GM06990 (cell line): ENCODE measurements at places on chromosomes 7 and 10.
A peak's percentile ranks its signal among the peaks of the same experiment; 100 is the strongest.

DNA sequence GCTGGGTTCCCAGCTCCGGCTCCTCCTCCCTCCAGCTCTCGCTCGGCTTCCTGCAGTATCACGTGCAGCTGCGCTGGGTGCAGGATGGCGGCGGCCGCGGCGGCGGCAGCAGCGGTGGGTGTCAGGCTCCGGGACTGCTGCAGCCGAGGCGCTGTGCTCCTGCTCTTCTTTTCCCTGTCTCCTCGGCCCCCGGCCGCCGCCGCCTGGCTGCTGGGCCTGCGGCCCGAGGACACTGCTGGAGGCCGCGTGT is at the start of gene CNNM1:
CNNM1 (plus strand) TSS at position 53 of the 250 bp plus-strand sequence; CDS start at position 85, 32 bp downstream.
- DNase-seq = peak; percentile 59

GRCh38 chr10:58488921-58489320 is 23.8 kb upstream of the BICC1 start:
- DNase-seq = no peak

GRCh38 chr7:20927976-20928375 is 141.3 kb upstream of the SP8 start:
- DNase-seq = no peak

- DNase-seq = no peak
Measured at GRCh38 chr7:36440880-36441279, 51.2 kb downstream of the ANLN start.

- no peak for DNase-seq
Measured at GRCh38 chr10:37871143-37871542, 13.7 kb upstream of the ZNF248 start.

DNA sequence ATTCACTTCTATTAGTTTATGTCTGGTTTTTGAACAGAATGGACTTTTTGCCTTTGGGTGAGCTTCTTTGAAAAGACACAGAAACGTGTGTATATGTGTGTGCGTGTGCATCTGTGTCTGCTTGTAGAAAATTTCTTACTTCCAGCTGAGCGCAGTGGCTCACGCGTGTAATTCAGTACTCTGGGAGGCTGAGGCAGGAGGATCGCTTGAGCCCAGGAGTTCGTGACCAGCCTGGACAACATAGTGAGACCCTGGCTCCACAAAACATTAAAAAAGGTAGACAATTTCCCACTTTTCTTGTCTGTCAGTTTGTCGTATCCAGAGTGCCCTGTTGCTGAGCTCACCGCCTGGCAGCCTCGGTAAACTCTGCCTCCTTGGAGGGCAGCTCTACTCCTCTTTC is 25.4 kb downstream of the PPP2R2D start:
- DNase-seq = no peak

DNA sequence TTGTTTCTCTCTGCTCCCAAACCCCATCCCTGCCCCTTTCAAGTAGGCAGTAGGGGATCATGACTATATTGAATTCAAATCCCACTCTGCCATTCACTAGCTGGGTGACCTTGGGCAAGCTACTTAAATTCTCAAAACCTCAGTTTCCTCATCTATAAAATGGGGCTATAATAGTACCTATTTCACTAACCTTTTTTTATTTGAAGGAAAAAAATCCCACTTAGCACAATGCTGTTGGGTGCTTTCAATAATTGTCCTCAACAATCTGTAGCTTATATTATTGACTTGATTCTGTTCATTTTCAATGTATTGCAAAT is 190.4 kb upstream of the YAE1 start:
- DNase-seq = no peak

DNA sequence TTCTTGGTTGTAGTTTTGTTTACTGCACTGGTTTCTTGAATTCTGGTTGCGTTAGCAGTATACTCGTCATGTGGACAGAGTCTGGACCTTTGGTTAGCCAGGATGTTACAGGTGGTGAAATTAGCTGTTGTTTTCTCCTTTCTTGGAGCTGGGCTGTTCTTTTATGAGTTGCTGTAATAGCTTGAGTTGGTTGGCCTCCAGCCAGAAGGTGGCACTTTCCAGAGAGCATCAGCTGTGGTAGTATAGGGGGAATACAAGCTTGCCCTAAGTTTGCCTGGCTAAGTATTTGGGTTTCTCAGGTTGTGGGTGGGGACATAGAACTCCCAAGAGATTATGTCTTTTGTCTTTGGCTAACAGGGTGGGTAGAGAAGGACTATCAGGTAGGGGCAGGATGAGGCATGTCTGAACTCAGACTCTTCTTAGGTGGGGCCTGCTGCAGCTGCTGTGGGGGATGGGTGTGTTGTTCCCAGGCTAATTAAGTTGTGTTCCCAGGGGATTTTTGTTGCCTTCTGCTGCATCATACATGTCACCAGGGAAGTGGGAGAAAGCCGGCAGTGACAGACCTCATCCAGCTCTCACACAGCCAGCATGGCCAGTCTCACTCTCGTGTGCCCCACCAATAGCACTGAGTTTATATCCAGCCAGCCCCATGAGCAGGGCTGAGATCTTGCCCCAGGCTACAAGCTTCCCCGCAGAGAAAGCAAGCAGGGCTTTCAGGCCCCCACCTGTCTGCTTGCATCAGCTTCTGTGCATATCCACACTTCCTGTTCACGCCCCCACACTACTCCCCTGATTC is 246.7 kb upstream of the TPK1 start:
- DNase-seq = no peak

- DNase-seq = no peak
Measured at GRCh38 chr10:11548768-11549099, 62.7 kb downstream of the USP6NL start.

DNA sequence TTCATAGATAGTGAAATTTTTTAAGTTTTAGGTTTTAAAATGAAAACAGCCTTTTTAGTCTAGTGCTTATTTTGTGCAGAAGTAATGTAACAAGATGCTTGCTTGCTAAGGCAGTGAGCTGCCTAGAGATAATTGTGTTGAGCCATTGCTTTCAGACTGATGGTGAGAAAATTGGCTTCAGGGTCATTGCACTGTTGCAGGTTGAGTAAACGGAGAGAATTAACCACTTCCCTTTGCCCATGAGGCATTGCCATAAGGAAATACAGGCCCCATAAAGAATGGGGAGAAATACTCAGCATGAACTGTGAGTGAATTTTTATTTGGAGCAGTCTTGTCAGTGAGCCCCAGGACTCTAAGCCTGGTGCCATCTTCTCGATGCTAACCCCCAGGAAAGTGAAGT is 140.5 kb downstream of the LRRC4 start:
- DNase-seq = no peak

DNA sequence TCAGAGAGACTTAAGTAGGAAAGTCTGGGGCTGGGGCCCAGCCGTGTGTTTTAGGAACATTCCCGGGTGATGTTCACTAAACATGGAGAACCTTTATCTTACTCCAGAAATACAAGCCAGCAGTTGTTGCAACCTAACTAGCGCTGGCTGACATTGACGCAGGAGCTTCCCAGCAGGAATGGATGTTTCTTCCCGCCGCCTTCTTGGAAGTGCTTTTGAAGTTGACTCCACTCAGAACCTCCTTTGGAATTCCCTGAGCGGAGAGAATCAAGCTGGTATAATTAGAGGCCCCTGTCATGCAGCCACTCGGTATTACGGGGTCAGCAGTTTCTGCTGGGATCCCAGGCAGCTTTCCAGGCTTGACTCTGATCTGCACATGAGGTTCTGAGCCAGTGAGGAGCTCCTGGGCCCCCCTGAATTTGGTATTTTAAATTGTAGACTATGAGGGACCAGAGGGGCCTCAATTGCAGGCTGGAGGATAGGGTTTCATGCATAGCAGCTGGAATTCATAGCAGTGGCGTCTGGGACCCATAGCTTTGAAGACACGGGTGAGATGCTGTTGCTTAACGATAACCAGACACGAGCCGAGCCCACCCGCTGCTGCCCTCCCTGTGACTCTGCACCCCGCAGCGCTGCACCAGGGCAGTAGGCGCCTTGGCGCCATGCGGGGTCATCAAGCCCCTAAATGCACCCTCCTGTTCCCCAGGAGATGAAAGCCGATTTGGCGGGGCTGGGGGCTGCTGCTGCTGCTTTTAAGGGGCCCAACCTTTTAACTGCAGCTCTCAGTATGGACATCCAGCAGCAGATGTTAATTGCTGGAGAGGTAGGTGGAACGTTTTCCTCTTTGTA is 61.8 kb downstream of the EEPD1 start:
- DNase-seq = no peak

DNA sequence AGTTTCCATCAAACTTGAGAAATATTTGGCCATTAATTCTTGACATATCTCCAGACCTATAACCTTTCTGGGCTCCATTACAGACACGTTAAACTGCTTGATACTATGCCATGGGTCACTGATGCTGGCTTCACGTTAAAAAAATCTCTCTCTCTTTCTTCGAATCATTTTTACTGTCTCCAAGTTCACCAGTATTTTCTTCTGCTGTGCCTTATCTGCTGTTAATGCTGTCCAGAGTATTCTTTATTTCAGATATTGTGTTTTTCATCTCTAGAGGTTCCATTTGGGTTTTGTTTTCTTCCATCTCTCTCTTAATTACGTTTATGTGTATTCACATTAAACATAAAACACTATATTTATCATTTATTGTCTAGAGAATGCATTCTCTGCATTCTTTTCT is 12.8 kb upstream of the PRPF18 start:
- no peak for DNase-seq

- DNase-seq = no peak
Measured at GRCh38 chr10:30987463-30987862, 44.2 kb downstream of the ZNF438 start.

GRCh38 chr7:151416941-151417315 is 7.1 kb upstream of the WDR86 start:
- DNase-seq = no peak

- no peak for DNase-seq
Measured at GRCh38 chr7:158062661-158063060, 525.0 kb downstream of the PTPRN2 start.

DNA sequence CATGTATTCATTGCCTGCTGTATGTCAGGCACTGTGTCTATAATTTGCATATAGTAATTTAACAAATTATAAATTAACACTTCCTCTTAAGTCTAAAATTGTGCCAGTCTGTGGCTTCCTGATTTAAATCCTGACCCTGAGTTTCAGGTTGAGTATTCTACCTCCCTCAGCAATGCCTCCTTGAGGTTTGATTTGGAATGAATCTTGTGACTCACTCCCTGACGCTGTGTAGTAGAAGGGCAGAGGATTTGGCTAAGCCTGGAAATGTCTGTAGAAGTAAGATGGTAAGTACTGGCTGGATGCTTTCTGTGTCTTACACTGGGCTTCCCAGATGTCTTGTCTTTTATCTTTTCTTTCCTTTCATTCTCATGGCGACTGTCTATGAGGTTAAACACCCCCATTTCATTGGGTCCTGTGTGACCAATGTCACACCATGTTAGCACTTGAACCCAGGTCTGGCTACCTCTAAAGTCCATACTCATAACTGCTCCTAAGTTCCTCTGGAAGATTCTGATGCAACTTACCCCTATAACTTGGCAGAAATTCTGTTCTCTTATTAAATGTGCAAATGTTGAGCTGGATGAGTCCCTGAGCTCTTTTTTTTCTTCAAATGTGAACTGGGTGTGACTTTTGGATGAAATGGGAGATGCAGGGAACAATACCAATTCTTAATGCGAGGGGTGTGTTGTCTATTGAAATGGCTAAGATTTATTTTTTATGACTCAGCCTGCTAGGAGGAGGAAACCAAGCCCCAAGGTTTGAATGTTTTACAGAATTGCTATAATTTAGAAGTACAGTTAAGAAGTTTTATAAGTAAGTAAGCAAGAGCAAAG is 48.5 kb downstream of the PLCE1 start:
- no peak for DNase-seq

- DNase-seq = no peak
Measured at GRCh38 chr7:51240868-51241267, 75.7 kb downstream of the COBL start.

- peak; percentile 22 for DNase-seq
Measured at GRCh38 chr10:78763651-78764395, 304.9 kb upstream of the ZMIZ1 start.

- DNase-seq = no peak
Measured at GRCh38 chr7:134371536-134371935, 54.8 kb upstream of the SLC35B4 start.

DNA sequence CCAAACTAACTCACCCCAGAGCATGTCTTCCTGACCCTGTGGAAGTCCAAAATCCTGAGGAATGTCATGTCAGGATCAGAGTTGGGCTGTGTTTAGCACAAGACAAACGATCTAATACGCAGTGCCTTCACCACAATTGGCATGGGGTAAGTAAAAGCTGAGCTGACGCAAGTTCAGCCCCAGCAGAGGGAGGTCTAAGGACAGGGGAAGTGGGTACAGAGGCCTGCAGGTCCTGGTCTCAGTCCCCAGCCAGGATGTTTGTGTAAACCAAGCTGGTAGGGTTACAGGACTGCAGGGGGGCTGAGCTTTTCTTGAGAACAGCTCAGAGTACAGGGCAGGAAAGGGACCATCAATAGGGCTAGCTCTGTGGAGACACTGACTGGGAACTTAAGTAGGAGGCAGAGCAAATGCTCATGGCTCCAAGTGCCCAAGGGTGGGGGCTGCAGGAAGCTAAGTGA is 5.3 kb upstream of the KCNIP2 start:
- no peak for DNase-seq

DNA sequence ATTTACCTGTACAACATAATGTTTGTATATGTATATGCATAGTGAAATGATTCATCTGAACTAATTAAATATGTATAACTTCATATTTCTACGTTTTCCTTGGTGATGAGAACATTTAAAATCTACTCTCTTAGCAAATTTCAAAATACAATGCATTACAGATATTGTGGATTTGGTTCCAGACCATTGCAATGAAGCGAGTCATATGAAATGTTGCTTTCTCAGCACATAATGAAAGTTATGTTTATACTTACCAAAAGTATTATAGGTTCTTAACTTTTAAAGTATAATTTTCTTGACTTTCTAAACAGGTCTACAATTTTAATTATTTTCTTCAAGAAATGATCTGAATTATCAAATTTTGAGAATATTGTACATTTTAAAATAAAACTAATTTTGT is 189.2 kb downstream of the CSTF2T start:
- DNase-seq = no peak

DNA sequence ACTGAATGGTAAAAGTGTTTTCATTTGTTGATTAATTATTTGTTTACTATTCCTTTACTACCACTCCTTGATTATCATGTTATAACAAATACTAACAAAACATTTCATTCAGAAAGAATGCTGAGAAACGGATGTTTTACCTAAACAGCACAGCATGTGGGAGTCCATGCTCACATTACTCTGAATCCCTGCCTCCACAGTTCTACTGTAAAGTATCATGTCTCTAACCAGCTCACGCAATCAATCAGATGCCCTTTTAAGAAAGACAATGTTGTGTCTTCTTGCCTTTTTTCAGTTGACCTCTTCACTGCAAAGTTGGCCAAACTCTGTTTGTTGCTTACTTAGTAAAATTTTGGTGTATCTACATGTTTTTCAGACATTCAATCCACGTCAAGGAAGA is 232.5 kb upstream of the MDFIC start:
- DNase-seq = no peak

- no peak for DNase-seq
Measured at GRCh38 chr10:100043344-100043743, 33.6 kb upstream of the DNMBP start.

GRCh38 chr10:109412353-109412752 is 511.0 kb downstream of the XPNPEP1 start:
- DNase-seq = no peak

GRCh38 chr7:149427096-149427680 is 33.7 kb downstream of the ZNF777 start:
- DNase-seq = no peak

GRCh38 chr10:23291551-23292334 is 52.9 kb downstream of the C10orf67 start:
- no peak for DNase-seq
